ENCODE measurements at places on chromosomes 13 and 19.

DNA sequence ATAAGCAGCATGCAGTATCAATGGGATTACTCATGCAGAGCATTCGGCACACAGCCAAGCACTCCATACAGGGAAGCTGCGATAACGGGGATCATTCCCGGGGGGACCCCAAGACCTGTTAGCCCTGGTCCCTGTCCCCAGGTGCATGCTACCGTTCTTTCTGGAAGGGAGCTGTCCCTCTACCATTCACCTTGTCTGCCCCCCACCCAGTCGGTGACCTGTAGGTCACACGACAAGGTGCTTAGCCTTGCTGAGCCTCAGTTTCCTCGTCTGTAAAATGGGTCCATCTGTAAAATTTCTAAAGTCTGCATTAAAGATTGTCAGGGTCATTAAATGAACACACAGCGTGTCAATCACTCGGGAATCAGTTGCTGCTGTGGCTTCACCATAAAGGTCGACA lies 6.8 kb upstream of the ACP7 start:
- no peak for DNase-seq

- peak; percentile 42 for DNase-seq
Measured at GRCh38 chr13:51793570-51794271, 10.2 kb downstream of the DHRS12 start.

DNA sequence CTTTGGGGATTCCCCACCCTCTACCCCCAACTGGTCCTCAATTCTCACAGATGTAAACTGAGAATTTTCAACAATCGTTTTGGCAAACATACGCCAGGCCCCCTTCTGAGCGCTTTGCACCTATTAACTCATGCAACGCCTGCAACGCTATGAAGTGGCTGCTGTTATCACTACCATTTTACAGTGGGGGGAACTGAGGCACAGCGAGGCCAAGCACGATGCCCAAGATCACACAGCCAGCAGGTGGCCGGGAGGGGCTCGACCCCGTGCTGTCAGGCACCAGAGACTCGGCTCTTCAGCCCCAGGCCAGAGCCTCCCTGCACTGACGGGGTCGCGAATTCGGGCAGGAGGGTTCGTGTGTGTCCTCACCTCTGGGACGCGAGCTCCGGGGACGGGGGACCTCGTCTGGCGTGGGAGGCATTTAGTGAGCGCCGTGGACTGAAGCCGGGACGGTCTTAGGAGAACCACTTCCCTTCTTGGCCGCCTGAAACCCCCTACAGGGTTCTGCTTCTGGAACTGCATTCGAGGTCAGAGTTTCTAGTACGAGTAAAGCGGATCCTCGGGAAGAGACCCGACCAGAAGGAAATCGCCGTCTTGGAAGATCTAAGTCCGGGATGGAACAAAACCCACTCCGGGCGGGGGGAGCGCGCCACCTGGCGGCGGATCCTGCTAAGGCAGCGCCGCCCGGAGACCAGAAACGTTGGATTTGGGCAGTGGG lies 21.0 kb downstream of the ZNF114 start:
- no peak for DNase-seq

DNA sequence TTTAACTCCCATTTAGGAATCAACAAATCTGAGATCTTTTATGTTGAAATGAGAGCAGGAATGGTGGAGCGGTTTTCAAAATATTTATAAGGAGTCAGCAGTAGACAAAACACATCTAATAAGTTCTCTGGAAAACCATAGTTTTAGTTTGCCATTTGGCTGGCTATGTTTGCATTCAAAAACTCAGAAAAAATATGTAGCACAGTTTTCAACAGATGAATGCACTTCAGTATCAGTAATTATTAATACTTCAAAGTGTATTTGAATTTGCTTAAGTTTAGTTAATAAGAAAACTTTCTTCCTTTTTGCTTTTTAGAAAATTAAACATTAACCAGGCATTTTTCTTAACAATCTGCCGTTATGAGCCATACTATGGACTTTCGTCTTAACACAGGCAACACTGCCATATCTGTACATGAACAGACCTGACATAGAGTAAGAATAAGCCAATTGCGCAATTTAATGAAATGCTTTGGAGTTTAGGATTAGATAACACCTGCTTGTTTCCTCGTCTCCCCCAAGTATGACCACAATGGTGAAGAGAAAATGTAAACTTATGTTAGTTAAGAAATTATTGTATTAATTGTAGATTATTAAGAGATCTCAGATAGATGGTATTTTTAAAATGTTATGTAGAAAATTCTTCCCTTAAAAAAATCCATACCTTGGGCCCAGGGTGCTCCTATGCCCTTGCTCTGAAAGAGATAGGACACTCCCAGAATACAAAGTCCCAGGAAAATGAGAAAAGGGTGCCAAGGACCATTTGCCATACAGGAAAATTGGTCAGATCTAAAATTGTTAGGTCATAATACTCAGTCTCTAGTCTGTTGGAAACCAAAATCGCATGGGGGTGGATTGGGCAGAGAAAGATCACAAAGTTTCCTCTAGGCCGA lies 552.3 kb upstream of the ARGLU1 start:
- no peak for DNase-seq

GRCh38 chr19:2108251-2109016 lies 11.7 kb downstream of the IZUMO4 start:
- DNase-seq = no peak

DNA sequence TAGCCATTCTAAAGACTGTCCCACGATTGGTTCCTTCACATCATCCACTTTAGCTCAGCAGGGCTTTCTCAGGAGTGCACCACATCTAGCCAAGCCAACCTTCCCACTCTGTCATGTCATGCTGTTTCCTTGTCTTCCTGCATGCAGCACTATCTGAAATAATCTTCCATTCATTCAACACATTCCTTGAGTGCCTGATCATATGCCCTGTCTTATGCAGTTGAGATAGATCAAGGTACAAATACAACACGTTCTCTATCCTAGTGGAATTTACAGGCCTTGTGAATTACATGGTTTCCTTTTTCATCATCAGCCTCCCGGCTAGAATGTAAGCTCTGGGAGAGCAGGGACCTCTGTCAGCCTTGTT lies 6.8 kb upstream of the MRPS31 start:
- DNase-seq = no peak

GRCh38 chr13:33757713-33758112 lies 60.2 kb upstream of the RFC3 start:
- no peak for DNase-seq

DNA sequence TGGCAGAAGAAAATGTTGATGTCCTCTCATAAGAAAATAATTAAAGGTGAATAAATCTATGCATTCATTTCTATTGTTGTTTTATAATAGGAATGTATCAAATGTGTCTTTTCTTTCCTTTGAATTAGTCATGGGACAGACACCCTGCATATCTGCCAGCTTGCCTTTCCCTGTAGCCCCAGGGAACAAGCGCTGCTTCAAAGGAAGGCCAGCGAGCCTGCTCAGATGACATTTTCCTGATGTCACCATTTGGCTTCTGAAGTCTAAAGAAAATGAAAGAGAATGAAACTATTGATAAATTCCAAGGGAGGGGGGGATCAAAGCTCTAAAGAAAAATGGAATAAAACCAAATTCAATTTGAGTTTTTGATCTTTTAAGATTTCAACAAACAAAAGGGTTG lies 574.8 kb downstream of the IRS2 start:
- no peak for DNase-seq

DNA sequence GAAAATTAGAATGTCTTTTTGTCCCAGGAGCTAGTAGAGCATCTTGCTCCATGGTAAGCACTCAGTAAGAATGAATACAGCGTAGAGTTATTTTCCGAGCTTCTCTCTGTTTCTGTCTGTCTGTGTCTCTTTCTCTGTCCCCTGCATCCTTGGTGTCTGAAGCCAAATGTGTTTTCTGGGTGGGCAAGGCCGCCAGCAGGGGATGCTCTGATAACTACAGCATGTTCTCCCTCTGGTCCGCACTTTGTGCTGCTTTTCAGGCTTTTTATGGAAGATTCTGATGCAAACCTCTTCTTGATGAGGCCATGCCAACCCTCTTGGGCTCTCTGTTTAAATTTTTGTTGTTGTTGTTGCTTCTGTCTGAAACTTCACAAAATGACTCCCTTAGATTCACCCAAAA lies 142.8 kb upstream of the UBL3 start:
- no peak for DNase-seq

GRCh38 chr13:47675871-47676270 lies 325.2 kb downstream of the SUCLA2 start:
- DNase-seq = no peak

GRCh38 chr19:29596885-29597525 lies 9.1 kb upstream of the POP4 start:
- DNase-seq = no peak

GRCh38 chr13:109126891-109127641 lies 497.7 kb downstream of the MYO16 start:
- no peak for DNase-seq

All from HFF-Myc (cell line).